ENCODE measurements at places on chromosomes 7 and 10.

- no peak for DNase-seq
Measured at GRCh38 chr10:28704464-28705161, 27.3 kb downstream of the BAMBI start.

DNA sequence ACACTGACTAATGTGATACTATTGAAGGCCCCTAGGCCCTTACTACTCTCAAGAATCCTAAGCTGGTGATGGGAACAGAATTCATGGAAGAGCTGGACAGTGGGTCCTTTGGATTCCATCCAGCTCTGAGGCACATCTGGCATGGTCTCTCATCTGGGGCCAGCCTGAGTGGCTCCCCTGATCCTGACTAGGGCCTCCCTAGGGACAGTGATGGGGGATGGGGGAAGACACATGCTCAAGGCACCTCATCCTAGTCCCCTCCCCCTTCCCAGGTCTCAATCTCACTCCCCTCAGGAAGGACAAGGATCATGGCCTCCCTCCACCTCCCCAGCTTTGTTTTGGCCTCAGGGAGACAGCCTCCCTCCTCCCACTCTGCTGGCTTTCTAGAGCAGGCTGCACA lies 1.8 kb downstream of the KCNIP2 start:
- peak; percentile 14 for DNase-seq

DNA sequence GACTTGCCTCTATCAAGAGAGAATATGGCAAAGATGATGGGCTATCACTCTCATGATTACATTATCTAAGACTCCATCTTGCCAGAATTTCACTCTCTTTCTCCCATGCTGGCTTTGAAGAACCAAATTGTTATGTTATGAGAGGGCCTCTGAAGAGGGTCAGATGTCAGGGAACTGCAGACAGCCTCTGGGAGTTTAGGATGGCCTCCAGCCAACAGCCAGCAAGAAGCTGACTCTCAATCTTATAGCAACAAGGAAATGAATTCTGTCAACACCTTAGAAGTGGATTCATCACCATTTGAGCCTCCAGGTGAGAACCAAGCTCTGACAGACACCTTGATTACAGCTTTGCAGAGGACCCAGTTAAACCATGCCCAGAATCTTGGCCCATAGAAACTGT lies 33.6 kb downstream of the ZNF22 start:
- no peak for DNase-seq

DNA sequence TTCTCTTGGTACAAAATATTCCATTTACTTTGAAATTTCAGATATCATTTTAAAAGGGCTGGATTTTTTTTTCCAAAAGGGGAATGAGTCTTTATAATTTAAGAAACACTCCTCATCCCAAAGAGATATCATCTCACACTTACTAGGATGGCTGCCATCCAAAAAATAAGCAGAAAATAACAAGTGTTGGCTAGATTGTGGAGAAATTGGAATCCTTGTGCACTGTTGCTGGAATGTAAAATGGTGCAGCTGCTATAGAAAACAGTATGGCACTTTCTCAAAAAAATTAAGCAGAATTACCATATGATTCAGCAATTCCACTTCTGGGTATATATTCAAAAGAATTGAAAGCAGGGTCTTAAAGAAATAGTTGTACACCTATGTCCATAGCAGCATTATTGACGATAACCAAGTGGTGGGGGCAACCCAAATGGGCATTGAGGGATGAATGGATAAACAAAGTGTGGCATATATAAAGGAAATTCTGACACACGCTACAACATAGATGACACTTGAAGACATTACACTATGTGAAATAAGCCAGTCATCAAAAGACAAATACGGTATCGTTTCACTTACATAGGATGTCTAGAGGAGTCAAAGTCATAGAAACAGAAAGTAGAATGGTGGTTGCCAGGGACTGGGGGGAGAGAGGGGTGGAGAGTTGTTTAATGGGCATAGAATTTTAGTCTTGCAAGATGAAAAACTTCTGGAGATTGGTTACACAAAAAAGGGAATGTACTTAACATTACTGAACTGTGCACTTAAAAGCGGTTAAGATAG lies 53.8 kb downstream of the LSM5 start:
- no peak for DNase-seq

GRCh38 chr7:99121496-99122021 lies 22.3 kb downstream of the SMURF1 start:
- DNase-seq, result no peak

DNA sequence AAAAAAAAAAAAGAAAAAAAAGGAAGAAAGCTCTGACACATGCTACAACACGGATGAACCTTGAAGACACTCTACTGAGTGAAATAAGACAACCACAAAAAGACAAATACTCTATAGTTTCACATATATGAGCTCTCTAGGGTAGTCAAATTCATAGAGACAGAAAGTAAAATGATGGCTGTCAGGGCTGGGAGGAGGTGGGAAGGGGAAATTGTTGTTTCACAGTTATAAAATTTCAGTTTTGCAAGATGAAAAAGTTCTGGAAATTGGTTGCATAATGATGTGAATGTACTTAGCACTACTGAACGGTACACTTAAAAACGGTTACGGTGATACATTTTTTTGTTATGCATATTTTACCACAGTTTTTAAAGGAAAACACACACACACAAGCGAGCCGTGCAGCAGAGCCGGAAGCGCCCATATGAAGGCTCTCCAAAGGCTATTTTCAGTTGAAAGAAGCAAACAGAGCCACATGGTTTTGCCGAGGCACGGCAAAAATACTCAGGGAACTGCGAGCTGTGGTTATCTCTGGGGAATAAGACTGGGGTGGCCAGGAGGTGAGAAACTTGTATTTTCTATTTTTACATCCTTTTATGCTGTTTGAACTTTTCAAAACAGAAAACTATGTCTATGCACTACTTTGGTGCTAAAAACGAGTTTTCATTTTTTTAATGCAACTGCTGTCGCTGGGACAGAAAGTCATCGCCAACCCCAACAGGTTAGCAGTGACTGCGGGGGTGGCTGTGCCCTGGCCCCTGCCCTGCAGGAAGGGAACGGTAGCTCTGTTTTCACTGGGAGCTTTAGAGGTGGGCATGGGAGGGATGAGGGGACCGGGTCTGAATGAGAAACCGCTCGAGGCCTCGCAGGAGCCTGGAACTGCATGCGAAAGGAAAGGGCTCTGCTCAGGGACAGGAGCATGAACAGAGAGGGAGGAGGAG lies 132.9 kb downstream of the OAT start:
- DNase-seq, result no peak

- no peak for DNase-seq
Measured at GRCh38 chr10:4070921-4071660, 286.1 kb upstream of the KLF6 start.
